Ascending aorta (tissue), 2 donors: ENCODE measurements at places on chromosomes 11 and 22. TPM values are rescaled to one million over a fixed set of nuclear protein-coding genes. Genes with fewer than 3 reads are reported as not detected.

GRCh38 chr11:111585371-111585770, 16.9 kb upstream of the SIK2 start:
- no peaks in the 10 kb centered on the region for H3K4me1 ChIP-seq
- no peaks in the 10 kb centered on the region for H3K27me3 ChIP-seq
- no peak overlapping the region for H3K4me3 ChIP-seq

DNA sequence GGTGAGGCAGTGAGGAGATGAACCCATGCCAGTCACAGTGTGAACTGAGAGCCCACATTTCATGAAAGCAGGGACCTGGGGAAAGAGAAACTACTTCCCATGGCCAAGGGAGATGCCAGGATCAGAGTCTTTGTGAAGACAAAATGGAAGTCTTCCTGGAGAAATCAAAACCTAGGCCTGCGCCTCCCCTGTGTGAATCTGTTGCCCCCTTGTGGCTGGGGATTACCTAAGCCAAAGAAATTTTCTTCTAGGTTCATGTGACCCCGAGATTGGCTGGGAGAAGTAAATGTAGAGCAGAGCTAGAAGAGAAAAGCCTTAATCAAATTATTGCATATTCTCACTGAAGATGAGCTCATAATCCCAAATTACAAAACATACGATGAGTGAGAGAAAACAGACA, 1075.3 kb downstream of the TBC1D22A start:
- no peaks in the 10 kb centered on the region for H3K27me3 ChIP-seq
- H3K36me3 ChIP-seq: no peaks in the 10 kb centered on the region
- DNase-seq: no peak
- no peak overlapping the region for H3K4me3 ChIP-seq
- no peak overlapping the region for H3K27ac ChIP-seq
- no peaks in the 10 kb centered on the region for H3K4me1 ChIP-seq

DNA sequence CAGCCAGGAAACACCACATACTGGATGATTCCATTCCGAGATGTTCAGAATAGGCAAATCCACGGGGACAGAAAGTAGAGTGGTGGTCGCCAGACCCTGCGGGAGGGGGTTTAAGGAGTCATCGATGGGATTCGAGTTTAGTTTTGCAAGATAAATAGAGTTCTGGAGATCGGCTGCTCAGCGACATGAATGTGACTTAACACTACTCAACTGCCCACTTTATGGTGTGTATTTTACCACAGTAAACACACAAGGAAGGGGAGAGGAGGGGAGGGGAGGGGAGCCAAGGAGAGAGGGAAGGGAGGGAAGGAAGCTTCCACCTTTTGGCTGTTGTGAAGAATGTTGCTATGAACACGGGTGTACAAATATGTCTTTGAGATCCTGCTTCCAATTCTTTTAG, 10.4 kb upstream of the ARHGAP8 start:
- H3K27me3 ChIP-seq: no peaks in the 10 kb centered on the region
- no peak overlapping the region for H3K4me3 ChIP-seq
- no peak for DNase-seq

Gene P2RY2
- total RNA-seq: 18.3 TPM

- H3K4me1 ChIP-seq: no peaks in the 10 kb centered on the region
- H3K4me3 ChIP-seq: no peak overlapping the region
- H3K36me3 ChIP-seq: no peaks in the 10 kb centered on the region
- DNase-seq: no peak
Measured at GRCh38 chr11:35994421-35994820, 50.6 kb downstream of the LDLRAD3 start.

DNA sequence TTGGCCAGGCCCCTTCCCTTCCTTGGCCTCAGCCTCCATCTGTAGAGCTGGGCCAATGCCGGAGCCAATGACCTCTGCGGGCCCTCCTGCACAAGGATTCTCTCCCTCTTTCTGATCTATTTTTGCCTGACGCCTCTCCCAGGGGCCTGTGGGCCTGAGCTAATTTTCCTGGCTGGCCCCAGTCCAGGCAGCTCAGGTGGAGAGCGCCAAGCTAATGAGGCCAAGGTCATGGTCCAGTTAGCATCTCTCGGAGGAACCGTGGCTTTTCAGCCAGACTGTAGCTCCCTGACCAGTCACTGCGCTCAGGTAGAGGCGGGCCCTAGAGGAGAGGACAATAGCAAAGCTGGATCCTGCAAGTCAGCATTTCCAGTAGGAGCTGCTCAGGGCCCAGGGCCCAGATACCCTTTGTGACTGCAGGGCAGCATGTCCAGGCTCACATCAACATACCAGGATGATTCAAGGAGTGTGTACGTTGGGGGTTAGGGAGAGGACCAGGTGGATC, 43.5 kb downstream of the APOL3 start:
- H3K4me3 ChIP-seq: no peak overlapping the region
- H3K27me3 ChIP-seq: no peaks in the 10 kb centered on the region
- no peak for DNase-seq
- no peak overlapping the region for H3K27ac ChIP-seq

Gene SMC1B
- total RNA-seq: not detected
